Muscle of back (tissue), 13 donors: ENCODE measurements at places on chromosomes 6 and 20.
A peak's percentile ranks its signal among the peaks of the same experiment; 100 is the strongest.

DNA sequence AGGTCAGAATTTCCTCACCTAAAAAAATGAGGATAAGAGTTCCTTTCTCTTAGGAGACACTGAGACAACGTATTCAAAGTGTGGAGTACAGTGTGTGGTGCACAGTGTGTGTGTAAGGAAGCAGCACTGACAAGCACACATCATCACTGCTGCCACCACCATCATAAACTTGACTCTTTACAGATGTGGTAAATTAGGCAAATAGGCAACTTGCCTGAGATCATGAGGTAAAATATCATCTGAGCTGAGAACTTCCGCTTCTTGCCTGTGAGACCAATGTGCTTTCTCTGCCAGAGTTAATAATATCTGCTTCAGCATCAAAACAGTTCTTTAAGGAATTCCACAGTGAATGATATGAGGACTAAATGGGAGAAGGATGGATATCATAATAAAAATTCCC, 52.7 kb downstream of the LYRM4 start:
- peak; percentile 71 for DNase-seq

DNA sequence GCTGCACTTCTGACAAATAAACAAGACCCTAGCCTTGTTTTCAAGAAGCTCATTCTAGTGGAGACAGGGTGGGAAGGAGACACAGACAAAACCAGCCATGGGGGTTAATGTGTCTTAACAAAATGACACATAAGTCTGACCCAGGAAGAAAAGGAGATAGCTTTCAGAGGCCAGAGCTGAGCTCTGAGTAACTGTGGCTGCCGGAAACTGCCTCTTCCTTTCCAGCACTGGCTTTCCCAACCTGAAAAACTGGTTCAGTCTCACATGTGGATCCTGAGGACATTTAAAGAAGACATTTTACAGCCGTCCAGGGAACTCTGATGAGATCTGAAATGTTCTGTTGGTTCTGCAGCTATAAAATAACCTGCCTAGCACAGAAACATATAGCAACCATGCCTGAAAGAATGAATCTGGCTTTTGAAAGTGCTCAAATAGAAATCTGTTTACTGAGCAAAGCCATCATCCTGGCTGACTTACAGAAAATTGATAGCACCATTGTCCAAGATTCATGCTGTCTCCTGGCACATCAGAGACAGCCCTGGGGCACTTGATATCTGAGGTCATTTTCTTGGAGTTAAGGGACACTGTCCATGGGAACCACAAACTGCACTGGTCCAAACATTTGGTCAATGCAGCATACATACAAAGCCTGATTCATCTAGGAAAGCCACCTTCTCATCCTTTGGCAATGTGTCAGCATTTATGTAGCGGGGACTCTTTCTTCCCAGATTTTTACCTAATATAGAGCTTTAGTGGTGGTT, 83.2 kb upstream of the PAX1 start:
- no peak for DNase-seq

- DNase-seq: no peak
These were observed 2.1 kb upstream of the IP6K3 start for GRCh38 chr6:33748841-33749240.

GRCh38 chr20:695165-695866, 19.7 kb upstream of the SCRT2 start:
- no peak for DNase-seq

- no peak for DNase-seq
These were observed 382.9 kb upstream of the IRAK1BP1 start for GRCh38 chr6:78484198-78485064.

DNA sequence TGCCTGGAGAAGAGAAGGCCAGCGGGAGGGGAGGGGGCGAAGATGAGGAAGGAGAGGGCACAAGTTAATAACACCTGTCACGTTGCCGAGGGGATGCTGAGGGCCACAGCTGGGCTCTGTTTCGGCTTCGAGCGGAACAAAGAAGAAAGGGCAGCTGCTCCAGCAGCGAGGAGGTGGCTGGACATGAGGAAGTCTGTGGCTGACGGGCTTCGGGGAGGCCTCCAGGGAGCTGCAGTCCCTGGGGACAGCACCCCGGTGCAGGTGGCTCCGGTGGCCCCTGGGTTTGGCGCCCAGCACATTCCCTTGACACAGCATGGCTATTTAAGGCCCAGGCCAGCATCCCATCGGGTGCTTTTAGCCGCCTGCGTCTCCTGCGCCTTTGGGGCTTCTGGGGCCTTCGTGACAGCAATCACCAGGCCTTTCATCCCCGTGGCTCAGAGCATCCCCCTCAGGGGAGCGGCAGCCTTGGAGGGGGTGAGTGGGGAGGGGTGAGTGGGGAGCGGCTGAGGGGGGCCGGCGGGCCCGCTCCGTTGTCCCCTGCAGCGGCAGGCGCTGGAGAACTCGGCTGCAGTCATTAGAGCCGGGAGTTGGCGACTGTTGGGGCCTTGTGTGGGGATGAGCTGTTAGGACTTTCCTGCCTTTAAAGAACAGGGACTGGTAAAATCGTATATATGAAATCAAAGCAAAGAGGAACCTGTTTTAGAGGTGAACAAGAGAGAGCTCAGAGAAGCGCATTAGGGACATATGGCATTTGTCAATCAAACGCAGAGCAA, 99.0 kb downstream of the TMEM242 start:
- no peak for DNase-seq

GRCh38 chr6:132900849-132901248, 86.5 kb downstream of the RPS12 start:
- no peak for DNase-seq

DNA sequence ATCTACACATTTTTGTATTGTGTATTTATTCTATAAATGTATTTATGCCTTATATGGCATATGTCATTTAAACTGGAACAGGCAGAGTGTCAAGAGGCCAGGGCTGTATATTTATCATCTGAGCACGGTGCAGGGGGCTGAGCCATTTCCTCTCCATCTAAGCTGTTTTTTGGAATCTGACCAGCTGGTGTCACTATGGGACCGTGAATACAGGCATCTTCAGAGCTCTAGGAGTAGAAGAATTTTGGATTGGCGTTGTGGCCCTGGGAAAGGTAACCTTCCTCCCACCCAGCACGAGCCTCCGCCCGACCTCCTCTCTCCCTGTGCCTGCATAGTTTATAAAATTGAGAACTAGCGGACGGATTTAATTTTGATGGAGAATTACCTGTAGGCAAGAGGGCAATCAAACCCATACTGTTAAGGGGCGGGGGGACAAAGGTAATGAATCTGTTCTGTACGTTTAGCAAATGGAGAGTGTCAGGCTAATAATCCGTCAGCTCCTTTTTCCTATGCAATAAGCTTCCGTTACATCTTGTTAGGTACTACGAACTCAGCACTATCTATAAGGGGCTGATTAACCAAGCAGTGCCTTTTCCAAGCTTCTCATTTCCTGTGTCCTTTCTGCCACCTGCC, 29.0 kb upstream of the EEF1E1 start:
- peak; percentile 39 for DNase-seq

GRCh38 chr20:23258747-23259121, 91.9 kb upstream of the NXT1 start:
- no peak for DNase-seq

GRCh38 chr6:137699031-137699683, 167.9 kb upstream of the TNFAIP3 start:
- DNase-seq: no peak

- no peak for DNase-seq
These were observed 25.0 kb downstream of the FRMD1 start for GRCh38 chr6:168053957-168054471.
